ENCODE measurements at places on chromosomes 3 and 15.

GRCh38 chr15:29183071-29183831 is 86.4 kb downstream of the NSMCE3 start:
- no peak for DNase-seq

DNA sequence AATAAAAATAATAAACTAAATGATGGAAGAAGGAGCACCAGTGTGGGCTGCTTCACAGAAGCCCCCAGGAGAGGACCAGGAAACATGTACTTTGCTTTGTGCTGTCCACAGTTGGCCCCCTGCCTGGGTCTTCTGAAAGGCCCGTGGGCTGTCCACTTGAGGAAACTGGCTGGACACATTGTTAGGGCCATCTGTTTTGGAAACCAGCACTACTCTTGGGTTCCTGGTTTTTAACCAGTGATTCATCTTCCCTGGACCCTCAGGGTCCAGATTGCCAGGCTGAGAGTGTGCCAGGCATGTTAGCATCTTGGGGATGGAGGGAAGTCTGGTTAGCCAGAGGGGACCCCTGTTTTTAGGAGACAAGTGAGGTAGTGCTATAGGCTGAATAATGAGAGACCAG is 297.2 kb upstream of the C2CD4B start:
- no peak for DNase-seq

- peak; percentile 48 for DNase-seq
Measured at GRCh38 chr15:94327356-94327936, 96.1 kb downstream of the MCTP2 start.

- no peak for DNase-seq
Measured at GRCh38 chr3:54261141-54261540, 138.8 kb downstream of the CACNA2D3 start.

- no peak for DNase-seq
Measured at GRCh38 chr3:10428406-10429091, 76.8 kb downstream of the ATP2B2 start.

DNA sequence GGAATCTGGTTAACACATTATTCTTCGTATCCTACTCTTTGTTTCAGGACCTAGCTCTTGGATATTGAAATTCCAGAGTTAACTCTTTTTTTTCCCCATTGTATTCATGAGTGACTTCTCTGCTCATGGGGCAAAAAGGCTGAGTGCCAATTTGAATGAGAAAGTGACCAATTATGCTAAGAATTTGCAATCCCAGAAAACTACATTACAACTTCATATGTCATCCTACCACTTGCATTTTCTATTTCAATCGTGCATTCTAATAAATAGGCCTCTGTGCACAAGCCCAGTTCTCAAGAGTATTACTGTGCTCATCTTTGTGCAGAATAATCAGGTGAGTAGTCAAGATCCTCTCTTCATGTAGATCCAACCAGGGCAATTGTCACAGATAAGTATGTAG is 537.8 kb downstream of the OTOL1 start:
- peak; percentile 48 for DNase-seq

- peak; percentile 43 for DNase-seq
Measured at GRCh38 chr15:40906991-40907802, 12.9 kb downstream of the VPS18 start.

- peak; percentile 92 for DNase-seq
Measured at GRCh38 chr3:37114251-37115145, 59.9 kb downstream of the LRRFIP2 start.

Measured in fibroblast of mammary gland (primary cell).